H1 (cell line): ENCODE measurements at places on chromosomes 5 and 9.

DNA sequence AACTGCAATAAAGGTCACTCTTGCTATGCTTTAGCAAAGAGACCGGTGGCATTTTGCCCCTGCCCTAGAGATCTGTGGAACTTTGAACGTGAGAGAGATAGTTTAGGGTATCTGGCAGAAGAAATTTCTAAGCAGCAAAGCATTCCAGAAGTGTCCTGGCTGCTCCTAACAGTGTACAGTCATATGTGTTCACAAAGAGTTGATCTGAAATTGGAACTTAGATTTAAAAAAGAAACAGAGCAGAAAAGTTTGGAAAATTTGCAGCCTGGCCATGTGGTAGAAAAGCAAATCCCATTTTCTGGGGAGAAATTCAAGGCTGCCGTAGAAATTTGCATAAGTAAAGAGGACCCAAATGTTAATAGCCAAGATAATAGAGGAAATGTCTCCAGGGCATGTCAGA, 169.2 kb downstream of the FGF1 start:
- DNase-seq = no peak

DNA sequence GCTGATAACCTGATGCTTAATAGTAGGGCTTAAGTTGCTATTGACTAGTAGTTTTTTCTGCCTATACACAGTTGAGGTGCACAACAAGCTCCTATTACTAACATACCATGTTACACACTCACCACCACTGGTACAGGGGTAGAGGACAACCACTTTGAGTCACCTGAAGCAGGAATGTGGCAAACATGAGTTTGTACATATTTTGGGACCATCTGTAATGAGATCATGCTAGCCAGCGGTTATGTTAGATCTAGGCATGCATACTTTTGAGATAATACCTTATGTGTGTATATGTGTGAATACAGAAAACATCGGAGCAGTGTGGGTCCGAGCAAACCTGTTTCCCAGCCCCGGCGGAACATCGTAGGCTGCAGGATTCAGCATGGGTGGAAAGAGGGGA, 72.8 kb upstream of the NXNL2 start:
- DNase-seq = no peak

DNA sequence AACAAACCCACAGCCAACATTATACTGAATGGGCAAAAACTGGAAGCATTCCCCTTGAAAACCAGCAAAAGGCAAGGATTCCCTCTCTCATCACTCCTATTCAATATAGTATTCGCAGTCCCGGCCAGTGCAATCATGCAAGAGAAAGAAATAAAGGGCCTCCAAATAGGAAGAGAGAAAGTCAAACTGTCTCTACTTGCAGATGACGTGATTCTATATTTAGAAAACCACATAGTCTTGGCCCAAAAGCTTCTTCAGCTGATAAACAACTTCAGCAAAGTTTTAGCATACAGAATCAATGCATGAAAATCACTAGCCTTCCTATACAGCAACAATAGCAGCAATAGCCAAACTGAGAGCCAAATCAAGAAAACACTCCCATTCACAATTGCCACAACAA, 333.7 kb upstream of the EDIL3 start:
- no peak for DNase-seq

- DNase-seq = no peak
These were observed 402.4 kb downstream of the AGTPBP1 start for GRCh38 chr9:85339338-85339737.

GRCh38 chr5:135831439-135831838, 3.0 kb upstream of the SLC25A48 start:
- DNase-seq = no peak

DNA sequence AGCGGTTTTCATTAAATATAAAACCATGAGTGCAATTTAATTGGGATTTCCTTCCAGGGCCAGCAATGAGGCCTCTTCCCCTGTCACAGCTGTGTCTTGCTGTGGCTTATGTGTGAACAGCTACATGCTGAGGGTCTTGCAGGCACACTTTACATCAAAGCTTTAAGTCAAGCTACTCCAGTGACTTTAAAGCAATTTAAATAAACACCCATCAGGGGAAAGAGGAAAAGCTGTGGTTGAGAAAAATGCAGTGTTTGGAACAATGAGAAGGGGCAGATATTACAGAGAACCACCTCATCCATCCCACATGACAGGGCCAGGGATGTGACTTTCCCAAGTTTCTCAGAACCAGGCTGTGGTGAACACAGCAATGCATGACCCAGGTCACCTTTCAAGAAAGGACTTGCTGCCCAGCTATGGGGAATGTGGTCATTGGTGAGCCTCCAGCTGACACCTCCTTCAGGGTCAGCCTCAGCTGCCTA, 115.9 kb upstream of the LPAR1 start:
- no peak for DNase-seq

DNA sequence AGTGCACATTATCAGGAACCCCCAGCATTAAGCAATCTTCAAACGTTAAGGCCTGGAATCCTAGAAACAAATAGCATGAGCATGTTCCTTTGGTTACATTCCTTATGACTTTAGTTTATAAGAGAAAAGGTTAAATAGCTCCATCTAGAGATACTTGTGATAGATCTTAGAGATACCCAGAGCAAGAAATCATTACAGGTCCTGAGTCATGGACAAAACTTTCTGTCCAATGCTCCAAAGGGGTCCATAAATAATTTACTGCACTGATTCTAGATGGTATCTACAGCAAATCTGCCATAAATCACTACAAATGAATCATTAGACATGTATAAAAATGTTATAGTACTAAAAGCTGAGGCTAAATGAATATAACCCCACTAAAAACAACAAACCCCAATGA, 139.6 kb downstream of the HTR1A start:
- no peak for DNase-seq

GRCh38 chr5:87735923-87736322, 323.2 kb upstream of the CCNH start:
- DNase-seq = no peak

DNA sequence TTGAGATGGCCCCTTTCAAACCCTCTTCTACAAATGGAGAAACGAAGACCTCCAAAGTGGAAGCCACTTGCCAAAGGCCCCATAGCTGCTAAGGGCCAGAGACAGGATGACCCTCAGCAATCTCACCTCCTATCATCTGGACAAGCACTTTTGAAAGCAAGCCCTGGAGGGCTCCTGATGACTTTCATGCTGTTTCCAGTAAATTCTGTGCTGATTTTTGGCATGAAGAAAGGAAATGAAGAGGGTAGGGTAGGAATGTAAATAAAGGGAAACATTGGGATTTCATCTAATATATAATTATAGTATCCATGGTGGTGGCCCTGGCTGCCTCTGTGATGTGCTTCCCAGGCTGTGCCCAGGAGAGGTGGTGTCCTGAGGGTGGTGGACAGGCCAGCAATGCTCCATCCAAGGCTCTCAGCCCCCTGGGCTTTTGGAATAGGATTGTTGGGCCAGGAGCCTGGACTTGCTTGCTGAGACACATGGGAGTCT, 208.0 kb upstream of the TRIM32 start:
- no peak for DNase-seq

- no peak for DNase-seq
These were observed 62.3 kb downstream of the NR6A1 start for GRCh38 chr9:124708633-124709291.
